ENCODE measurements at places on chromosomes 16 and 17.

- no peak for DNase-seq
These were observed 124.1 kb upstream of the TNRC6C start for GRCh38 chr17:77834170-77835115.

- DNase-seq: no peak
These were observed 45.2 kb upstream of the MAF start for GRCh38 chr16:79645701-79646100.

DNA sequence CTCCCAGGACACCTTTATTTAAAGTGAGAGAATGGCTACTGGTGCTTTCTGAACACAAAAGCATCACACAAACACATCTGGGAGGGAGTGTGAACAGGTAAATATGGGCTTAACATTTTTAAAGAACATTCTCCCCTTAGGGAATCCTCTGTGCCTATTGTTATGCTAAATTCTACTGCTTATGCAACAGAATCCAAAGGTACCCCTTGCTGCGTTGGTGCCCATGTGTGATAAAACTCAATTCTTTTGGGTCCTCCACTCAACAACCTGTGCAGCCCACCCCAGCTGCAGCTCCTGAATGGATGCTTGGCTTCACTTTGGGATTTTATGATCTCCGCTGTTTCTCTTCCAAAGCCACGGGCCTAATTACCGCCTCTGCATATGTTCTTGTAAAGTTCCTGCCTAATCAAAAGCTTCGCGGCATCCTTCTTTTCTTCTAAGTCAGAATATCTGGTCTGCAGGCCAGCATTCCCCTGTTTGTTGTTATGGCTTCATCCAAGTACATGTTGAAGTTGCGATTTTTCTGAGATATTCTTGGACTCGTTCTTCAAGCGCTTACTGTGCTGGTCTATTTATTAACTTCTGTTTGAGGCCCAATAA, 23.9 kb downstream of the RHBDL3 start:
- no peak for DNase-seq

GRCh38 chr17:48478224-48479013, 48.4 kb upstream of the SKAP1 start:
- no peak for DNase-seq

DNA sequence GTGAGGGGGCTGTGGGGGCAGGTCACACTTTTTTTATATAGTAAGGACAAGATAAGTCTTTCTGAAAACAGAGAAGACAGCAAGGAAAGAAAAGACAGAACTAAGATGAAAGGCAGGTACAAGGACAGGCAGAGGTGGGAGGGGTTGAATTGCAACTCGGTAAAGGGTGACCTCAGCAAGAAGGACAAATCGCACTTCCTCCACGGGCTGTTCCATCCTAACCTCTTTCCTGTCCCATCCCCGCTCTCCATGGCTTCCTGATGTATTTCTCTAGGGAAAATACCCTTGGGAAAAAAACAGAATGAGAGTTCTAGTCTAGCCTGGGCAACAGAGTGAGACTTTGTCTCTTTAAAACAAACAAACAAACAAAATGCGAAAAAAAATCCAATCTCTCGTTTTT, 57.3 kb downstream of the ARHGAP17 start:
- DNase-seq: no peak

DNA sequence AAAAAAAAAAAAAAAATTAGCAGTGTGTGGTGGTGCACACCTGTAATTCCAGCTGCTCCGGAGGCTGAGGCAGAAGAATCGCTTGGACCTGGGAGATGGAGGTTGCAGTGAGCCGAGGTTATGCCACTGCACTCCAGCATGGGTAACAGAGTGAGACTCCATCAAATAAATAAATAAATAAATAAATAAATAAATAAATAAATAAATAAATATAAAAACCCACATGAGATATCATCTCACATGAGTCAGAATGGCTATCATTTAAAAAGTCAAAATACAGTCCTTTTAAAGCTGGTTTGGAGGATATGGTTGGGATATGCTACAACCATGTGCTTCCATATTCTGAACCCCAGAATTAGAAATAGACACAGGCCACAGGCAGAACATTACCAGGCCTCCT, 114.3 kb downstream of the WSCD1 start:
- DNase-seq: no peak

- no peak for DNase-seq
These were observed 192.3 kb upstream of the FOXF1 start for GRCh38 chr16:86317813-86318650.

GRCh38 chr17:71850812-71851211, 270.0 kb upstream of the SOX9 start:
- no peak for DNase-seq

GRCh38 chr17:1908699-1909309, 79.0 kb downstream of the RPA1 start:
- peak; percentile 79 for DNase-seq

DNA sequence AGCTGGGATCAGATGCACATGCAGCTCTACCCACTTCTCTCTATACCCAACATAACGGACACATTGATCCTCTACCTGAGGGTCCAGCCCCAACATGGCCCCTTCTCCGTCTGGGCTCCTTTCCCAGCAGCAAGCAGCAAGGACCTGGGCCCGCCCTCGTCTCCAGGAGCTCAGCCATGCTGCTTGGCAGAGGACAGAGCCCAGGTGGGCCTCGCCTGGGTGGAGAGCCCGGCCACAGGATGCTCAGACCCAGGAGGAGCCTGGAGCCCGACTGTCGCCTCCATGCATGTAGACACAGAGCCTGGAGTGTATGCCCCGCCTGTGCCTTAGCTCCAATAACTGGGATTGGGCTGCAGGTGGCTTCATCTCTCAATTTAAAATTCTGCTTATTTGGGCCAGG, 57.0 kb downstream of the CCDC57 start:
- DNase-seq: no peak

- no peak for DNase-seq
These were observed 62.0 kb downstream of the SPACA3 start for GRCh38 chr17:33053676-33054075.

DNA sequence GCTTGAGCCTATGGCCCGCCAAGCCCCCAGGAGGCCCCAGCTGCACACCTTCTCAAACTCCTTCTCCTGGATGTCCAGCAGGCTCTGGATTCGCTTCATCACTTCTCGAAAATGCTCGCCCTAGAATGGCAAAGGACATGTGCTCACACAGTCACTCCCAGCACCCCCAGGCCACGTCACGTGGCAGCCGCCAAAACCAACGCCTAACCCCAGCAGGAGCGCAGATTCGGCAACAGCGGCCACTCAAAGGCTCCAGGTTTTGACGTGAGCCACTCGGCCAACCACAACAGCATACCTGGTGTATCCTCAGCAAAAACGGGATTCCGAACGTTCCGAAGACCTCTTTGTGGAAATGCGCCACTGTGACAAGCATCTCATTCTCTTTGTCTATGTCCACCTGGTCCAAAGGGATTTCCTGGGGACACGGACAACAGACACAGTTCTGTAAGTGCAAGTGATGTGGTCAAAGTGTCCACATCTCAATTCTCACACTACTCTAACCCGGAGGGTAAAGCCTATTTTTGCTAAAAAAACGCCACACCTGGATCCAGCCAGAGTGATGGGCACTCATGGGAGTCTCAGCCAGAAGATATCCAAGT, 12.7 kb downstream of the LITAFD start:
- no peak for DNase-seq
